ENCODE measurements at places on chromosomes 5 and 9.

DNA sequence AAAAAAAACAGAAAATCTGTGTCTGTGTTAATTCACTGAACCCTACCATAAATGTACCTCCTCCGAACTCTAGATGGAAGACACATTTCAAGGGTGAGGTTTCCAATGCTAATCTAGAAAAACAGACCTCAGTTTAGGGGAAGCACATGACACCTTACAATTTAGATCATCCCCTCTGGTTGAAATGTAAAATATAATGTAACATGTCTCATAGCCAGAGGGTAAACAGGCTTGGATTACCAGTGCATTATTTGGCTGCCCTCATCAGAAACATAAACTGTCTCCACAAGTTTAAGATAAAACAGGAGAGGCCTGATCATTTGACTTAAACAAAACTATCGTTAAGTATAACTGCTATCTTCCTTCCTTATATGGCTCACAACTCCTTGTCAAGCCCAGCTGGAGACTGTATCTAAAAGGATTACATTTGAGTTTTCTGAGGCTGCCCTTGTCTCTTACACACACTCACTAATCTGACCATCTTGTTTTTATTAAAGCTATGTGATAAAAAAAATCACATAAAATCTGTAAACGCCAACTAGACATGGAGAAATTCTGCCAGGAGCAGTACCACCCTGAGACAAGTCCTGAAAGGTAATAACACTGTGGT, 105.7 kb downstream of the LURAP1L start:
- no peak for DNase-seq

DNA sequence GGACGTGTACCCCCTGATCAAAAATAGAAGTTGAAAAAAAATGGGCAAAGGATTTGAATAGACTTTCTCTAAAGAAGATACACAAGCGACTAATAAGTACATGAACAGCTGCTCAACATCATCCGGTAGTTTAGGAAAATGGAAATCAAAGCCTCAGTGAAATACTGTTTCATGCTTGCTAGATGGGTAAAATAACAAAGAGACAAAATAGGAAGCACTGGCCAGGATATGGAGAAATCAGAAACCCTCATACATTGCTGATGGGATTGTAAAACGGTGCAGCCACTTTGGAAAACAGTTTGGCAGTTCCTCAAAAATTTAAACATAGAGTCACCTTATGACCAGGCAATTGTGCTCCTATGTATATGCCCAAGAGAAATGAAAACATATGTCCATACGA, 65.0 kb upstream of the SUB1 start:
- DNase-seq, result no peak

GRCh38 chr9:99660191-99660636, 161.5 kb upstream of the NR4A3 start:
- DNase-seq, result no peak

DNA sequence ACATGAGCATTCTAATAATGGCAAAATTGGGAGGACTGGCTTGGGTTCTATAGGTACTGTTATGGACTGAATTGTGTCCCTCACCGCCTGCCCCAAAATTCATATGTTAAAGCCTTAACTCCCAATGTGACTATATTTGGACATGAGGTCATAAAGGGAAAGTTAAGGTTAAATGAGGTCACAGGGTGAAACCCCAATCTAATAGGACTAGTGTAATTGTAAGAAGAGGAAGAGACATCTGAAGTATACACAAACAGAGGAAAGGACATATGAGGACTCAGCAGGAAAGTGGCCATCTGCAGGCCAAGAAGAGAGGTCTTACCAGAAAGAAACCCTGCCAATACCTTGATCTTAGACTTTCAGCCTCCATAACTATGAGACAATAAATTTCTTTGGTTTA, 23.1 kb downstream of the RNF180 start:
- DNase-seq, result no peak

DNA sequence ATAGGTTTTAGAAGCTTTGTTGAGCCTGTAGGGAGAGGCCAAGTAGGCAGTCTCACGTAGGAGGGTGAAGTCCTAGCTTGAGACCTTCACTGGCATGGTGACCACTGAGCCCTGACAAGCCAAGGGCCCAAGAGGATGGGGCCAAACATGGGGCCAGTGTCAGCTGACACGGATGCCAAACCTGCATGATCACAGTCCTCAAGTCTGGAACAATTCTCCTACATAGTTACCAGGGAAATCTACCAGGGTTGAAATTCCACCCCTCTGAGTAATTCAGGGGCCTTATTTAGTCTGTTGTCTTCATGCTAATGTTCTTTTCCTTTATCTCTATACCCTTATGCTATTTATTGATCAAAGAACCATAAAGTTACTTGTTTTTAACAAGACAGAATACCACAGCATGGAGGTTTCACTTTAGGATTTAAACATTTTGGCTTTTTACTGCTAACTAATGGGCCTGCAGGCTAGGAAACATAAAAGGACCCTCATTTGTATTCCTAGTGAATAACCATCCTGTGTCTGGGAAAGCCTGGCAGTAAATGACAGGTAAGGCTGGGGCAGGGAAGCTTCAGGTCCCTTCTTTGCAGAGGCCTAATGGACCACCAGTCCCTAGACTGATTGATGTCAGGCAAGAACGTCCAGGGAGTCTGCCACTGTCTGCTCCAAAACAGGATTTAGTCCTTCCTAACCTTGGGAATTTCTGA, 140.8 kb downstream of the FGF1 start:
- DNase-seq, result peak; percentile 43

DNA sequence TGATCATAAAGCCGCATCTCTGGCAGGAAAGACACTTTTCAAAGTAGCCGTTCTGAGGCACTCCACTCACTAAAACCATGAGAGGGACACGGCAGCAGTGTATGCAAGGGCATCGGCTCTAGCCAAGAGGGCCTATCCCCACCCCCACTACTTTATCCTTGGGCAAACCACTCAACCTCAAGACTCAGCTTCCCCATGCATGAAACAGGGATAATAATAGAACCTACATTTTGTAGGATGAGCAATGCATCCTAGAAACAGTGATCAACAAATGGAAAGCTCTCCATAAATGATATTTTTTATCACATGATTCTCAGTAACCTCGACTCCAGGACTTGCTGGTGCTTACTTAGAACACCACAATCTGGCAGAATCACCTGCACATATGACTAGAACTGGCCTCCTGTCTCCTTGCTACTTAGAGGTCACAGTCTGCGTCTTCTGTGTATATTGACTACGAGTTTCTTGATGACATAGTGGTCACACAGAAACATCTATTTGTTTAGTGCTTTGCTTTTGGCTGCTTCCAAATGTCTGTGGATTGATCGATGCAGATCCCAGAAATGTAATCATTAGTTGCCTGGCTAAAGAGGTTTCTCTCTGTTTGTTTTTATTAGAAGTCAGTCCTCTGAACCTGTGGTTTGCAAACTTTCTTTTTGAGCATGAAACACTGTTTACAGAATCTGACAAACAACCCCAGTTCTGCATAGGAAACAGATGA, 102.1 kb downstream of the LHFPL2 start:
- DNase-seq, result no peak

- no peak for DNase-seq
Measured at GRCh38 chr5:18720002-18720401, 1085.7 kb downstream of the TAF11L14 start.

- no peak for DNase-seq
Measured at GRCh38 chr5:139755892-139756671, 39.5 kb upstream of the PSD2 start.

DNA sequence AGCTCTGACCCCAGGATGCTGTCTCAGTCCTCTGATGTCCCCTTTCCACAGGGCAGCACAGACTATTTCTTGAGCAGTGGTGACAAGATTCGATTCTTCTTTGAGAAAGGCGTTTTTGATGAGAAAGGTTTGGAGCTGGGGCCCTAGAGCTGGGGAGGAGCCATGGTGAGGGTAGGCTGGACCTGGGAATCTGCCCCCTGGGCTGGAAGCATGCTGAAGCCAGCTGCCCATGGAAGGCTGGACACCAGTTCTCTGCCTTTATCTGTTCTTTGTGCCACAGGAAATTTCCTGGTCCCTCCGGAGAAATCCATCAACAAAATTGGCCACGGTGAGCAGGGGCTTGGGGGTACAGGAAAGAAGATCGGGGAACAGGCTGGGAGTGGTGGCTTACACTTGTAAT, 12.9 kb downstream of the PHYHD1 start:
- no peak for DNase-seq

- DNase-seq, result no peak
Measured at GRCh38 chr5:74288448-74289108, 351.9 kb downstream of the ENC1 start.

DNA sequence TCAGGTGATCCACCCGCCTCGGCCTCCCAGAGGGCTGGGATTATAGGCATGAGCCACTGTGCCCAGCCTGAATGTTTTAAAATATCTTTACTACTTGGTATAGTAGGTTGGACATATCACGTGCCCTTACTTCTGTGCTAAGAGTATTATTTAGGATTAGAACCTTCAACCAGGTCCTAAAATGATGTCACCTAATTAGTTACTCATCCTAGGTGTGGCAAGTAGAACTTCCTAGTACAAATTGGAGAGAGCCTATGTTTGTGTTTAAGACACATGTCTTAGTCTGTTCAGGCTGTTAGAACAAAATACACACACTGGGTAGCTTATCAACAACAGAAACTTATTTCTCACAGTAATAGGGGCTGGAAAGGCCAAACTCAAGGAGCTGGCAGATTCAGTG, 51.5 kb downstream of the ZFAND5 start:
- no peak for DNase-seq

- DNase-seq, result no peak
Measured at GRCh38 chr9:16625161-16625631, 245.3 kb downstream of the BNC2 start.

DNA sequence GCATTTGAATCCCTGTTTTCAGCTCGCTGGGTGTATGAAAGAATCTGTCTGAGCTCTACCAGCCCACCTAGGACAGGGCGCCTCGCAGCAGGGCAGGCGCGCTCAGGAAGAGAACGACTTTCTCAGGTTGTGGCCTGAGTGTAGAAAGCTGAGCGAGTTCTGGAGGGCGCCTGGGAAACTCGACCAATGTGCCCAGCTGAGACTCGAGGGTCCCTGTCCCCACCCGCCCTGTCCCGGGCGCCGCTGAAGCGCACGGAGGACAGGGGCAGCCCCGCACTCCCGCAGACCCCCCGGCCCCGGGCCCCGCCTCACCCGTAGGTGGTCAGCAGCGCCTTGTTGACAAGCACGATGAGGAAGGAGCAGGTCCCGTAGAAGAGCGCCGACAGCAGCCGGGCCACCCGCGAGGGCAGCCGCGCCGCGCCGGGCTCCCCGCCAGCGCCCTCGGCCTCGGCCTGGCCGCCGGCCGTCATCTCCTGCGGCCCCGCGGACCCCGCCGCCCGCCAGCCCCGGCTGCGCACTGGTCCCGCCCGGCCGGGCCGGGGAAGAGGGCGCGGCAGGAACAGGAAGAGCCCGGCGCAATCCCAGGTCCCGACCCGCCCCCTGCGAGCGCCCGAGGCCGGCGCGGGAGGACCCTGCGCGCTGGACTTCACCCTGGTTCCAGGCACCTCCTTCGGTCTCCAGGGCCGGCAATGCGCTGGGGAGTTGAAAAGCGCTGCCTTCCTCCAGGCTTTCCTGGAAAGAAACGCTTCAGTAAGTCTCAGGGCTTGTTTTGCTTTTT, at the start of gene SLC35D2:
Gene SLC35D2 (minus strand): TSS at position 547 of the 778 bp plus-strand sequence. CDS start 77 bp downstream, at position 470.
- DNase-seq, result peak; percentile 79

DNA sequence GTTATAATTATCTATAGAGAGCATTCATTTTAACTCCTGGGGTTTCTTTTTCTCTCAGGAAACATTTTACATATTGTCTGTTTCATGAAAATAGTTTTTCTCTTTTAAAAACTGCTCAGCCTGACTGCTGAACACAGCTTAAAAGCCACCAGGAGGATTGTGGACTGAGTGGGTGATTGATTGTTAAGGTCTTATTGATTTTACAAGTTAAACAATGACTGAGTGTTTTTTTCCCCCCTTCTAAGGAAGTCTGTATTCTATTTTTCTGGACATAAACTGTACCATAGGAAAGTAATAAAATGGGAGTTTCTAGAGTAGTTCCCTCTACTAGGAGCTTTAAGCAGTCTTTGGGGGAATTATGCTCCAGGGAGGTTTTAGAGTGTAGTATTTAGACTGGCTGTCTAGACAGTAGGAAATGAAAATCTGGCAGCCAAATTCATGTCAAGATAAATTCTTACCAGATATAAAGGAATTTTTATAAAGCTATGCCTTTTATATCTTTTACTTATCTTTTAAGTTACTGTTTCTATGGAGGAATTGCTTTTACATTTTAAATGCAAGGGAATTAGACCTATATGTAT, 463.9 kb downstream of the PRR16 start:
- DNase-seq, result no peak

DNA sequence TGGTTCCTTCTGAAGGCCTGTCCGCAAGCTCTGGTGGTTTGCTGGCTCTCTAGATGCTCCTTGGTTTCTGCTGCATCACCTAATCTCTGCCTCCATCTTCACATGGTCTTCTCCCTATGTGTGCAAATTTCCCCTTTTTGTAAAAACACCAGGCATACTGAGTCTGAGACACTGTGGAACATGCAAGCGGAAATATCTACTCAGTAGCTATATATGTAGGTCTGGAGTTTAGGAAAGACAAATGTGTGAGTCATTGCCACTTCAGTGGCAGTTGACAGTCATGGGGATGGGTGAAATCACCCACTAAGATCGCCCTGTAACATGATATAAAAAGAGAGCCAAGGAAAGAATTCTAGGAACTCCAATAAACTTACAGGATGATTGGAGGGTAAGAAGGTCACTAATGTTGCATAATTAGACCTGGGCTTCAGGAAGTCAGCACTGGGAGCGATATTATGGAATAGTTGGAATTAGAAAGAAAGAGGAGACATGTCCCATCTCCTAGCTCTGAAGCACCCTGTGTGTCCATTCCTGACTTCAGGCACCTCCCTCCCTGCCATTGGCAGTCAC, 22.7 kb upstream of the UBLCP1 start:
- peak; percentile 90 for DNase-seq

DNA sequence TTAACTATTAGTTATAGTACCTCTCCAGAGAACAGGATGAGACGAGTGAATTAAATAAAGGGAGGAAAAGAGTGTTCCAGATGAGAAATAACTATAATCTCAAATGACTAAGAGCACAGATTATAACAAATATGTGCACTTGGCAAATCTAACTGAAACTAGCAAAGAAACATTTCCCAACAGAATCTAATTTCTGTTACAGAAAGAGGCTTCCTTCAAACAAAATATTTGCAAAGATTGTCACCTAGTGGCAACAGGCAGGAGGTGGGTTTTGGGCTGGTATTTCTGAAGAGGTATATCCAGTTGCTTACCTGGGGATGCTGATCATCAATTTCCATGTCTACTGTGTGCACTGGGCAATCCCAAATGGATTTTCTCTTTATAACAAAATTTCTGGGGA, 5.6 kb upstream of the SPDL1 start:
- peak; percentile 40 for DNase-seq
